GM12878 (cell line): ENCODE measurements at places on chromosomes 2 and 18.

- no peak for DNase-seq
Measured at GRCh38 chr2:233219848-233220247, 31.6 kb upstream of the ATG16L1 start.

GRCh38 chr2:230674966-230675672 is 37.5 kb upstream of the CAB39 start:
- no peak for DNase-seq

GRCh38 chr2:150495001-150495400 is 7.5 kb upstream of the RND3 start:
- DNase-seq, result no peak

- DNase-seq, result no peak
Measured at GRCh38 chr18:74155276-74155675, 7.0 kb downstream of the TIMM21 start.

GRCh38 chr2:102910724-102911123 is 148.9 kb downstream of the TMEM182 start:
- DNase-seq, result no peak

GRCh38 chr18:12744103-12744502 is 41.3 kb downstream of the PSMG2 start:
- DNase-seq, result no peak

DNA sequence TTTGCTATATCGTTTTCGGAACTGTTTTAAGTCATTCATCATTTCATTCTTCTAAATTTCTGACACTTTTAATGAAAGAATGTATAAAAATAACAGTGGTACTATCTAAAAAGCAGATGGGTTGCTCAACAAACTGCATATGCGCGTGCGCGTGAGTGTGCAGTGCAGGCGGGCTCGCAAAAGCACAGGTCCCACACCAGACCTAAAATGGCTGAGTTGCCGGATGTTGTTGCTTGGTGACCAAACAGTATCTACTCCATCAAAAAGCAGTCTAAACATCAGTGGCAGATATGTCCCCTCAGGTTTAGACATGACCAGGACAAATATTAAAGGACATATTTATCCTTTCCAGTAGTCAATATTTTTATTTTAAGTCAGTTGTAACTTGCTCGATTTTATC is 5.1 kb downstream of the NOL4 start:
- no peak for DNase-seq

DNA sequence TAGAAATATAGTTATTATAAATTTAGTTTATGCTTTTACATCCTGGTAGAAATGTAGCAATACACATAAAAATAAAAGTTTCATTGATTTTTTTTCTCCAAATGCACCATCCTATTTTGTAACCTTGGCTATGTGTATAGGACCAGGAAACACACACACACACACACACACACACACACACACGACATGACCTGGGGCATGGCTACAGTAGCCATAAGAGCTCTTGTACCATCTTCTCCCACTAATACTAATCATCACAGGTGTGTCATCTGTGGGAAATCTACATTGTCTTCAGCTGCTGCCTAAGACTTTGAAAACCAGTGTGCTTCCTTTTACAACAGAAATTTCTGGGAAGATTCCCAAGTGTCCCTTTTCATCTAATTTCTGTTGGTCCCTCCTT is 144.3 kb downstream of the MCFD2 start:
- DNase-seq, result no peak

- DNase-seq, result no peak
Measured at GRCh38 chr18:78244779-78245178, 734.8 kb upstream of the SALL3 start.

DNA sequence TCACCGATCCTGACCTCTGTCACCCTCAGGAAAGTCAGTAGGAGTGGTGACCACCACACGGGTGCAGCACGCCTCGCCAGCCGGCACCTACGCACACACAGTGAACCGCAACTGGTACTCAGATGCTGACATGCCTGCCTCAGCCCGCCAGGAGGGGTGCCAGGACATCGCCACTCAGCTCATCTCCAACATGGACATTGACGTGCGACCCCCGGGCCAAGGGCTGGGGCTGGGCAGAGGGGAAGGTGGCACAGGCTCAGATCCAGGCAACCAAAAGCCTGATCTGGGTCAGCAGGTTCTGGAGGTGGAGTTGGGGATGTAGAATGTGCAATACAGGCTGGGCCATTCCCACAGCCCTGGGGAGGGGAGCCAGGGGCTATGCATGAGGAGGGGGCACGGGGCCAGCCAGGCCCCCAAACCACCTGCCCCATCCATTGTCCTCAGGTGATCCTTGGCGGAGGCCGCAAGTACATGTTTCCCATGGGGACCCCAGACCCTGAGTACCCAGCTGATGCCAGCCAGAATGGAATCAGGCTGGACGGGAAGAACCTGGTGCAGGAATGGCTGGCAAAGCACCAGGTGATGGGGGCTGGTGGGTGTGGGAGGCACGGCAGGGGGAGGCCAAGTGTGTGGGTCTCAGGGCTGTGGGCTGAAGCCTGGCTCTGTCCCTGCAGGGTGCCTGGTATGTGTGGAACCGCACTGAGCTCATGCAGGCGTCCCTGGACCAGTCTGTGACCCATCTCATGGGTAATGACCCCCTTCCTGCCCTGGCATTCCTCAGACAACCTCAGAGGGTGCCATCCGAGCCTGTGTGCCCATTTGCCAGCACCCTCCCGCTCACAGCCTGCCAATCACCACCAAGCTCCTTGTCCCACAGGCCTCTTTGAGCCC is 1.4 kb downstream of the ALPI start:
- no peak for DNase-seq

DNA sequence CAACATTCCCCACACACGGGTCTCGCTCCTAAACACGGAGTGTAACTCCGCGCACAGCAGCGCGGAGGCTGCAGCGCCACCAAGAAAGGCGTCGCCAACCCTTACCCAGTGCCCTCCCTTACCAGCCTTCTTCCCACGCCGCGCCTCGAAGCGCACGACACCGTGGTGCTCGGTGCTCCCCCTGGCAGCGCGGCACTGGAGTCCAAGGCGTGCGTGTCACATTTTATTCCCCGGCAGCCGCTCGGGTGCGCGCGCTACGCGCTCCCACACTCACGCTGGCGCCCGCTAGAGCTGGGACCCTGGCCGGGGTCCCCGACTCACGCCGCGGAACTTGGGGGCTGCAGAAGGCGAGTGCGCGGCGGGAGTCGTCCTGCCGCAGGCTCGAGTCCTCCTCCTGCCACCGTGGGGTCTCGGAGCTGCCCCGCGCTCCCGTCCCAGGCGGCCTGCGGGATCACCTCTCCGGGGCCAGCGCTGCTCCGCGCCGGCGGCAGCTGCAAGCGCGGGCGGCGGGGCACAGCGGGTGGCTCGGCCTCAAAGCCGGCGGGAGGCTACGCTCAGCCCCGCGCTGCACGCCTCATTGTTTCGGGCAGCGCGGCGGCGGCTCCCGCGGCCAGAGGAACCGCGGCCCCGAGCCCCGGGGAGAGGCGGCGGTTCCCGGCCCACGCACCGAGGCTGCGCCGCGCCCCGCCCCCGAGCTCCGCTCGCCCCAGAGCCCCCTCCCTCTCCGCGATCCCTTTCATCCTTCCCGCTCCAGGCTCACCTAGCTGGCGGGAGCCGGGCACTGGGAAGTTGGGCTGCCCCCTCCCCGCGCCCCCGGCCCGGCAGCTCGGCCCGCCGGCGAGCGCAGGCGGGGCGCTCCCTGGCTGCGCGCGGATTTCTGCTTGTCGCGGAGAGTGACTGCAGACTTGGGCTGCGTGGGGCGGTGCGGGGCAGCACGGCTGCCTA is at the start of gene ST6GAL2:
TSS of gene ST6GAL2 (minus strand) at position 197 of the 945 bp plus-strand sequence. CDS start 42,190 bp downstream, outside the sequence.
- no peak for DNase-seq

- no peak for DNase-seq
Measured at GRCh38 chr2:100427627-100428258, 10.3 kb upstream of the CHST10 start.

GRCh38 chr2:52886556-52886955 is 881.0 kb upstream of the CHAC2 start:
- DNase-seq, result no peak

GRCh38 chr2:54915101-54915500 is 135.2 kb downstream of the RTN4 start:
- no peak for DNase-seq

DNA sequence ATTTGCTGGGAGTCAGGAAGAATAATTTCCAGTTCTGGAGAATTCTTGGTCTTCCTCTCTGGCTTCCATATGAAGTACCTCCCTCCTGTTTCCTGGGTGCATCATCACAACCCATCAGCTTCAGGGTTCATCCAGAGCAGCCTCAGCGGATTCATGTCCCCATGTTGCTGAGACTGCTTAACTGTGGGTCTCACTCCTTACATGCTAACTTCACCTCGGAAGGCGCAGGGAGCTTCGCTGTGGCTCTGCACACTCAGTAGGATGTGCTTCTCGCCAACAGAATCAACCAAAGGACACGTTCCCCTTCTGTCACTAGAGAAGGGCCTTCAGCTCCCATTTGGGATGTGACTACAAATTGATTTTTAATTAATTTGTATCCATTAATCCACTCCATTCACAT is 24.2 kb downstream of the FBLN7 start:
- no peak for DNase-seq

DNA sequence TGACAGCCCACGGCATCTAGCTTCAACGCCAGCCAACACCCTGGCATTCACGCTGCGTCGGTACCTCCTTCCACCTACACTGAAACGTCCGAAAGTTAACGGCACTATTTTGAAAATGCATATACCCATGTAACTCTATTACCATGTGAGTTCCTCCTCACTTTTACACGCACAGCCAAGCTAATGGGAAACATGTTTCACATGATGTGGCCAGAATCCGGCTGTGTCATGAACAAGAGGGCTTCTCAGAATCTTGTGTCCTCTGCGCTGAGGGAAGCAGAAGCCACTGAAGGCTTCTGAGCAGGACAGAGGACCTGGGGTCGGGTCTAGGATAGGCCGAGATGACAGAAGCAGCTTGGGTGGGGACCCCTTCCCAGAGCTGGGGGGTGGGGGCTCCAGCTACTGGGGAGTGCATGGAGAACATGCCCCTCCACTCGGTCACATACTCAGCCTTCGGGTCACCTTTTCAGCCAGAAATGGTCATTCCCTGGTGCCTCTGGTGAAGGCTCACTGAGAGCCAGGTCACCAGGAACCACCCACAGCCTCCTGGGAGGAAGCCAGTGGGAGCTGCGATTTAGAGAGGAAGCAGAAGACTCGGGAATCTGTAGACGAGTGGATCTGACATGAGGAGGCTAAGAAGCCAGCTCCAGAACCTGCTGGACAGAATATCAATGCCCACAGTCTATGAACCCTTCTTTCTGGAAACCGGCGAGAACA is 41.5 kb downstream of the HDAC4 start:
- DNase-seq, result no peak

DNA sequence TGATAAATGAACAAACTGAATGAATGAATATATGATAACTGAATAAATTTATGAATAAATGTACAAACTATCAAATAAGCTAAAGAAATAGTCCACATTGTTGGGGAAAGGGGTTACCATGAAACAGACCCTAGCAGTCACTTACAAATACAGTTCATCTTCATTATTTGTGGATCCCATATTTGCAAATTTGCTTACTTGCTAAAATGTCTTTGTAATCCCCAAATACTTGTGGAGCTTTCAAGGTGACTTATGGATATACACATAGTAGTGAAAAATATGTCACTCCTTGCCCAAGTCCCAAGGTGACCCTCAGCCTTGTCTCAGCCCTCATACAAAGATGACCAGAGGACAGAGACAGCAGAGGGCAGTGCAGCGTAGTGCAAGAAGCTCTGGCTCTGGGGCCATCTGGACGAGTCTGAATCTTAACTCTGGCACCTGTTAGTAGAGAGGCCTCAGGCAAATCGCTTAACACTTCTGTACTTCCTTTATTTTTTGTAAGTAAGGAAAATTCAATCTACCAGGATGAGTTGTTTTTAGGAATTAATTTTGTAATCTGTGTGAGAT is 3.1 kb downstream of the PAIP2B start:
- no peak for DNase-seq

DNA sequence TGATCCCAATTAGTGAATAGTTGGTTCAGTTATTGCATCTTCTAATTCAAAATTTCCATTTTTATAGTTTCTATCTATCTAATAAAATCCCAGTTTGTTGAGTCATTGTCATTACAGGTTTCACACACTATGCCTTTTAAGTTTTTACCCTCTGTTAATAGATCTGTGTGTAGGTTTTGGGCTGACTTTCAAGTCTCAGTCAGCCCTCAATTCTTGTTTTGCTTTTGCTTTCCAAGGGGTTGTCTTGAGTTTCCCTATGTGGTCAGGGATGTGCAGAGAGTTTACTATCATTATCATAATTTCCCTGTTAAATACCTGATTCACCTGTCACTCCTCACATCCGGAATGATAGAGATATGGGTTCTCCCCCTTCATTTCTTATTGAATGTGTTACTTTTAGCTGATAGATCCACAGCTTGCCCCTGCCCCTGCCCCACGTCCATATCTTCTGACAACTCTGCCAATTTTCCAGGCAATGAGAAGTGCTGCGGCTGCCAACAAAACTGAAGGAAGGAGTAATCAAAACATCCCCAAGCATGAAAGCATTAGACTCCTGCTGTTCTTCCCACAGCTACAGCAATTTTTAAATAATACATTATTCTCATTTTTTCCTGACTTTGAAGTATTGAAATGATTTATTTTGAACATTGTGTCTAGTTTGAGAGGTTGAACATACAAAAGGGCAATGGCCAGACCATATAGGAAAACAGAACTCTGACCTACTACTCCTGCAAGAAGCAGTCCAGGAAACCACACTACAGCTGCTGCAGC is 1064.8 kb downstream of the SUCLG1 start:
- DNase-seq, result no peak

GRCh38 chr18:57150828-57151227 is 3.9 kb downstream of the BOD1L2 start:
- DNase-seq, result no peak

DNA sequence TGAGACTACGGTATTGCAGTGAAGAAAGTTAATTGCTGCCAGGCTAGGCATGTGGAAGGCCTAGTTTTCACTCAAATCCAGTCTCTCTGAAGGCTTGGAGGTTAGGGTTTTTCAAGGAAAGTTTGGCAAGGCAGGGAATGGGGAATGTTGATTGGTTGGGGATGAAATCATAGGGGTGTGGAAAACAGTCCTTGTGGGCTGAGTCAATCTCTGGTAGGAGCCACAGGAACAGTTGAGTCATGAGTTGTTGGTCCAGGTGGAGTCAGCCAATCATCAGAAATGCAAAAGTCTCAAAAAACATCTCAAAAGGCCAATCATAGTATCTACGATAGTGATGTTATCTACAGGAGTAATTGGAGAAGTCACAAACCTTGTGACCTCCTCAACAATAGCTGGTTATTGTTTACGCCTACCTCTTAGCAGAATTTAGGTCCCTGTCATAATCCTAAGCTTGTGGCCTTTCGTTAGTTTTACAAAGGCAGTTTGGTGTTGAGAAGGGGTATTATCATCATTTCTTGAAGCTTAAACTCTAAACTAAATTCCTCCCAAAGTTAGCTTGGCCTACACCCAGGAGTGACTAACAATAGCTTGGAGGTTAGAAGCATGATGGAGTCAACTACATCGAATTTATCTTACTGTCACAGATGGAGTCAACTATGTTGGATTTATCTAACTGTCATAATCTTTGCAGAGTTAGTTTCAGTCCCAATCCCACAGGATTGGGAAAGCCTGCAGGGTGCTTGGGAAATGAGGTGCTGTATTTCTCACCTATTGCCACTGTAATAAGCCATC is 33.7 kb upstream of the APCDD1 start:
- no peak for DNase-seq
